ENCODE measurements at places on chromosomes 12 and 14.

GRCh38 chr12:86233126-86233525, 23.1 kb downstream of the MGAT4C start:
- DNase-seq, result no peak

DNA sequence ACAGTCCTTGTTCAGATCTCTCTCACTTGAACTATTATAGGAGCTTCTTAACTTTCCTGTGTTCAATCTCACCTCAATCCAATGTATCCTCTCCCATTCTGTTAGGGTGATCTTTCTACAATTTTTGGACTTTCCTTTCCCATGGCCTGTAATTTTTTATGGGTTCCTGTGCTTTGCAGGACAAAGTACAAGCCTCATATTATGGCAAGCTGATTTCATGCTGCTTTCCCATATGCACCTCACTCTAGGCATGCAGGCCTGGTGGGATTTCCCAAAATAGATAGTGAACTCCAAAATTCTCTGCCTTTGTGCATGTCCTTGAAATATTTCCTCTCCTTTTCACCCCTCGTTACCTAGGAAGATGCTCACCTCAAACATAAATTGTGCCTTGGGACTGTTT, 499.4 kb downstream of the NAV3 start:
- no peak for DNase-seq

GRCh38 chr14:99191395-99192027, 80.5 kb downstream of the BCL11B start:
- DNase-seq, result no peak

GRCh38 chr14:50531595-50532501, 521 bp downstream of the MAP4K5 start:
- peak; percentile 57 for DNase-seq

GRCh38 chr12:120872487-120872886, 31.7 kb downstream of the SPPL3 start:
- no peak for DNase-seq

GRCh38 chr12:7067096-7067495, 6.6 kb downstream of the C1S start:
- DNase-seq, result no peak

GRCh38 chr14:74792249-74793039, 29.3 kb downstream of the YLPM1 start:
- peak; percentile 2 for DNase-seq

GRCh38 chr14:24952851-24953666, 96.9 kb downstream of the STXBP6 start:
- DNase-seq, result no peak

GRCh38 chr12:27787559-27787958, 7.5 kb upstream of the MANSC4 start:
- DNase-seq, result no peak

- no peak for DNase-seq
Measured at GRCh38 chr14:53358166-53358565, 205.0 kb upstream of the DDHD1 start.

DNA sequence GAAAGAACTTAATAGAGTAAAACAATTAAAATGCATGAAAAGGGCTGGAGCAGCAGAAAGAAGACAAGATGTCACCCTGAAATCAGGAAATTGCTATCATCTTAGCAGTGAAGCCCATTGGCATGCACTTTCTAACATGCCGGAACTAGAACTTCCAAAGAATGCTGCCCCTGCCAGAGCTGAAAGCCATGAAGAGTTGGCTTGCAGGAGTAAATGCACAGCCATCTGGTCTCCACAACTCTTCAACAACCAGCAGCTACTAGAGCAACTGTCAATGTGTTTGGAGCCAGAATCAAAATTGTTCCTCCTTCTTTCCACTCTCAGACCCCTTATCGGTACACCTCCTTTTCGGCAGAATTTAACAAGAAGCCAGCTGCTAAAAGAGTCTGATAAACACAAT, 414.1 kb downstream of the KCNH5 start:
- no peak for DNase-seq

GRCh38 chr12:66409195-66409871, 107.0 kb downstream of the HELB start:
- DNase-seq, result no peak

- no peak for DNase-seq
Measured at GRCh38 chr12:9951026-9951675, 19.0 kb upstream of the CLEC2A start.

DNA sequence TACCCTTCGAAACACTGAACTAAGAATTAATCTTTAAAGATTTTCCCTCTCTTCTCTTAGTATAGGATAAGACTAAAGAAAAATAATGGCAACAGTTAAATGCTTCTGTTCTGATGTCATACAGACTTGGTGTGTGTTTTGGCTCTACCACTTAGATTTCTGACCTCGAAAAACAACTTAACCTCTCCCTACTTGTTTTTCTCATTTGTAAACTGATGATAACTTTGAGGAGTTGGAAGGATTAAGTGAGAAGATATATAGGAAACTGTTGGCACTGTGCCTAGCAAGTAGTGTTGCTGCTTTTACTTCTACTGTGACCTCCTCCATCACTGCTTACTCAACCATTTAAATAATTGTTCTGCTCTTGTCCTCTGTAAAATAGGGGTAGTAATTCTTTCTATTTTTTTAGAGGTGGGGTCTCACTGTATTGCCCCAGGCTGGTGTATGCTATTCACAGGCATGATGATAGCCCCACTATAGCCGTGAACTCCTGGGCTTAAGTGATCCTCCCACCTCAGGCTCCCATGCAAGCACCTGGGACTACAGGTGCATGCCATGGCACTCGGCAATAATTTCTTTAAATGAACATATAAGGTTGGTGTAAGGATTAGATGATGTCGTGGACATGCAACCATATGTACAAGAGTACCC, 22.4 kb downstream of the PALS1 start:
- peak; percentile 67 for DNase-seq

GRCh38 chr14:74683406-74683805, 29.5 kb downstream of the AREL1 start:
- DNase-seq, result no peak

- no peak for DNase-seq
Measured at GRCh38 chr12:62808166-62808879, 126.6 kb downstream of the PPM1H start.

DNA sequence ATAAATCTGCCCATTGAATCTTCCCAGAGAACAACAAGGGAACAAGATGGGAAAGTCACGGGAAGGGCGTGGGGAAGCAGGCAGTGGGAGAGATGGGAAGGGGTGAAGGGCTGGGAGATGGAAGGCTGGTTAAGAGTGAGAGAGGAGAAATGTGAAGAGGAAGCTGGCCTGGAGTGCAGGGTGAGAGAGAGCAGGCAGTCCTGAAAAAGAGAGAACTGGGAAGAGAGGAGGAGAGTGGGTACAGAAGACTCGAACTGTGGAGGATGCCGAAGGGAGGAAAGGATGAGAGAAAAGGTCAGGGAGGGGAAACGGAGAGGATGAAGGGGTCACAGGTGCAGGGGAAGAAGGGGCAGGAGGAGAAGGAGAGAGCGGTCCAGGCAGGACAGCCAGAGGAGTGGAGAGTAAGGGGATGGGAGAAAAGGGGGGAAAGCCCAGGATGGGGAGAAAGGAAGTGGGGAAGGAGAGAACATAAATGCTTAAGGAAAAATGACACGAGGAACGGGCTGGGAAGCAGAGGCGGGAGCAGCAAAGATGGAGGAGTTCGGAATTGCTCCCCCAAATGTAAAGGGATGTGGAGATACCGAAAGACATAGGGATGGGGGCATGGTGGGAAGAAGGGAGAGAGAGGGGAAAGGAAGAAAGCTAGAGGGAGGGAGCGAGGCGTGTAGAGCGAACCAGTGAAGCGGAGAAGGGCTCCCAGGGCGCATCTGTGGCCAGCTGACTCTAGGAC, 1.2 kb downstream of the PIANP start:
- no peak for DNase-seq

DNA sequence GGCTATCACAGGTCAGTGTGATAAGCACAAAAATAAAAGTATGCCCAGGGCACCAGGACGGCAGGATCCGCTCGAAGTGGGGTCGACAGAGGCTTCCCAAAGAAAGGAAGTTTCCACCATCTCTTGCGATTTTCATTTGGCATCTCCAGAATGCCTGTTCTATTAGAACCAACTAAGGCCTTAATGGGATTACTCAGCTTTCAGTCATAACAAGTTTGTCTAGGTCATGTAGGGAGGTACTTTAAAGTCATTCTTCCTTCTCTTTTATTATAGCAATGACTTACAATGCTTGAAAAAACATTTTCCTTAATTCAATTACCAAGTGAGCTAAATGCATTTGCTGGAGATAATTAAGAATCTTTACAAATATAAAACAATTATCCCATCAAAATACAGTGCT, 83.6 kb upstream of the DIO3 start:
- DNase-seq, result no peak

DNA sequence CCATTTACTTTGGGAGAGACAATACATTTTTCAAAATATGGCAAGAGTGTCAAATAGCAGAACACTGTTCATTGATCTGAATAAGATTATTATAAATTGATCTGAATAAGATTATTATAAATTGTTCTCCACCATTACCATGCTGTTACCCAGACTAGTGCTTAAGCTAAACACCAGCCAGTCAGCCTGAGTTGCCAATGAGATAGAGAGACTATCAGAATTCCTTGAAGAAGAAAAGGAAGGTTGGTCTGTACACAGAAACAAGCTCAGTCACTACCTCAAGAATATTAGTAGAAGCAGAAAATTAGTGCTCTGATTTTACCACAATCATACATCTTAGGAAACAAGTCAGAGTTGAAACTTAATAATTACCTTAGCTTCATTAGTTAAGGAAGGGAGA, 469.8 kb downstream of the FOXG1 start:
- DNase-seq, result no peak
